ENCODE measurements at places on chromosomes 3 and 15.

- DNase-seq, result no peak
Measured at GRCh38 chr3:8254489-8254888, 247.1 kb upstream of the LMCD1 start.

GRCh38 chr3:57019057-57019456 is 41.4 kb upstream of the SPATA12 start:
- DNase-seq, result no peak

- peak; percentile 81 for DNase-seq
Measured at GRCh38 chr15:60916679-60917460, 312.2 kb downstream of the RORA start.

DNA sequence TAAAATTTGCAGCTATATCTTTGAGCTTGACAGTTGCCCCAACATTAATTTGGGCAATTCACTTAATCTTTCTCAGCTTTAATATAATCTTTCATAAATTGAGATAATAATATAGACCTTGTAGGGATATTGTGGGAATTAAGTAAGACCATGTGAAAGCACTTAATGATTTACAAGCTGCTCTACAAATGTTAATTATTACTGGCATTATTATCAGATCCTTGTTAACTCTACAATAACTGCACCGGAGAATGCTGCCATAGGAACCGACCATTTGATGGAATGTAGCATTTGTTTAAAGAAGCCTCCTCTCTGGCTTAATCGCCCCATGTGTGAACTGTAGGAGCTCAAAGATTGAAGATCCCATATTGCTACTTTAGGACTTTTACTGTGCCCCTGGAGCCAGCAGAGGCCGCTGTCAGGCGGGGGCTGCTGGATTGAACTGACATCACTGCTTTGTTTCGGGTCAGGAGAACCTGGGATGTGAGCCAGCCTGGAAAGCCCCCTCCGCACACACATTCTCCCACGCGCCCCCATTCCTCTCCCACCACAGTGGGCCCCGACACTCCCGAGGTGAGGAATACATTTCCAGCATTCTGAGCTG is 154.2 kb upstream of the TNIK start:
- DNase-seq, result no peak

GRCh38 chr3:90091549-90091948 is 984.1 kb downstream of the EPHA3 start:
- DNase-seq, result no peak

DNA sequence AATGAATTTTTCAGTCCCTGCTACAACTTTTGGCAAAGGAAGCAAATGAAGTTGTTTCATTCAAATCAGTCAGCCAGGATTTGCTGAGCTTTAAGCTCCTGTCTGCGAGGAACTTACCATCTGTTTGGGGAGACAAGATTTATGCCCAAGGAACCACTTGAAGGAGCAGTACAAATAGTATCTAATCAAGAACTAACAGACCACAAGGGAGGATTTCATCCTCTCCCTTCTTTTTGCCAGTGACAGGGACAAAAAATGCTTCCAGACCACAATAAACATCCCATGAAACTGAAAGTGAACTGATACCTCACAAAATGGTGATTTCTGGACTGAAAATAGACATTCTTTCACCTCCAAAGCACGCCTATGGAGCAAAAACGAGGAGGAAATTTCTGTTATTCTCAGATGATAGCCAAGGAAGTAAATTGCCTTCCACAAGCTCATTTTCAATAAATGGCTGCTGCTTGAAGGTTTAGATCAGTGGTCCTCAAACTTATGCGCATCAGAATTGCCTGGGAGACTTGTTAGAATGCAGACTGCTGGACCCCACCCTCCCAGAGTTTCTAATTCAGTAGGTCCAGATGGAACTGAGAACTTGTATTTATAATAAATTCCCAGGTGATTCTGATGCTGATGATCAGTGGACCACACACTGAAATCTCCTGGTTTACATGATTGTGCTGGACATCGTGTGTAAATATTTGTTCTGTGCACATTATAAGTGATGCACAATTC is 202.4 kb upstream of the GADL1 start:
- no peak for DNase-seq

DNA sequence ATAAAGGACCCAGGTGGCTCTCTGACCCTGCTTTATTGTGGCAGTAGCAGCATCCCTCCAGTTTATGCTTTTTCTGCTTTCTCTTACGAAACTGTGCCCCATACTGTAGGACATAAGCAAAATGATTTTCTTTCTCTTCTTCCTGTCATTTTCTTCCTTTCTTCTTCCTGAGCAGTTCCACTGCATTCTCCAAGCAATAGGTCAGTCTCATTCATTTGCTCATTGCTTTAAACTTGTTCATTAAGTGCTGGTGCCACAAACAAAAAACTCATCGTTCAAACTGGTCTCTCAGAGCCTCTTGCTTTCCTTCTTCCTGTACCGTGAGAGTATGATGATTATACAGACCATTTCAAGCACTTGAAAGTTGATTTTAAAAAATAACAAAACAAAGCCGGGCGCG is 66.8 kb downstream of the PDE8A start:
- no peak for DNase-seq

GRCh38 chr3:134663721-134664456 is 13.1 kb upstream of the KY start:
- DNase-seq, result no peak
